Foreskin keratinocyte (primary cell): ENCODE measurements at places on chromosomes 2 and 18. TPM values are rescaled to one million over a fixed set of nuclear protein-coding genes. Genes with fewer than 3 reads are reported as not detected.

Gene LRRC30
- not detected in 2 replicates for total RNA-seq

Gene ASXL3
- total RNA-seq, result not detected in 2 replicates

Gene TMEM37
- total RNA-seq, result 0.21 TPM in 1 of 2 replicates, not detected in the other

Gene PCARE
- not detected in 2 replicates for total RNA-seq

Gene SPATS2L
- total RNA-seq, result 98.8 and 105 TPM in 2 replicates
